ENCODE measurements at places on chromosomes 6 and 20. TPM values are rescaled to one million over a fixed set of nuclear protein-coding genes. Genes with fewer than 3 reads are reported as not detected.

Gene YTHDF1
- total RNA-seq: 17.2 TPM

Gene CPNE5
- 6.3 TPM for total RNA-seq

Gene TBC1D7
- 17.7 TPM for total RNA-seq

Gene CST2
- not detected for total RNA-seq

Gene MTFR2
- total RNA-seq: 0.52 TPM

Gene COL9A1
- total RNA-seq: 7.8 TPM

Gene ZC2HC1B
- not detected for total RNA-seq

Gene GPLD1
- total RNA-seq: 2.6 TPM

Gene UBE2C
- total RNA-seq: 10.4 TPM

Gene DNAH8
- total RNA-seq: 14.6 TPM

Gene DCDC2
- total RNA-seq: not detected

Gene TMEM200A
- 21.4 TPM for total RNA-seq

Gene UNC93A
- total RNA-seq: not detected

Gene GRIK2
- 3.7 TPM for total RNA-seq

Gene ADTRP
- under 0.01 TPM for total RNA-seq

Gene DLK2
- total RNA-seq: 1.6 TPM

Gene SLC16A10
- 40.7 TPM for total RNA-seq

Gene RIMS1
- total RNA-seq: 15.7 TPM

Gene SRSF12
- total RNA-seq: 2.6 TPM

Gene SPDEF
- total RNA-seq: not detected

Gene NR2E1
- total RNA-seq: not detected

Gene RPL7L1
- total RNA-seq: 71.5 TPM

Gene ZSCAN16
- 3.7 TPM for total RNA-seq

Gene FAM135A
- 41.8 TPM for total RNA-seq

Gene KIAA1755
- 3.7 TPM for total RNA-seq

Gene GFRA4
- not detected for total RNA-seq

Gene C6orf15
- not detected for total RNA-seq

Gene ADGRF1
- total RNA-seq: not detected

Gene CLPSL1
- not detected for total RNA-seq

Gene OOEP
- not detected for total RNA-seq
